ENCODE measurements at places on chromosomes 3 and 15.

DNA sequence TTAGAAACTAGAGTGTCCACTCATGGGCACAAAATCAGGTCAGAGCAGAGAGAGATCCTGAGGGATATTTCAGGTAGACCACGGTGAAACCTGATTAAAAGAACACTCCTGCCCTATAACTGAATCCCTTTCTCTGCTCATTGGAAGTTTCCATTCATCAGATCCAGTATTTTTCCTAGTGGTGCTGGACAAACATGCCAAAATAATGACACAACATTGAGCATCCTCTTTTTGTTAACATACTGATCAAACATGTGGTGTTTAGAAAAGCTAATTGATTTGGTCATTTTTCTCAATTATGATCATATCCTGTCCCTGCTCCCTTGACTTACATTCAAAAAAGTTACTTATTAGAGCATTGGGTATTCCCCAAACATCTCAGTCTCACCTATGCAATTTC, 27.2 kb downstream of the PTX3 start:
- no peak for DNase-seq

- DNase-seq: no peak
Observed at GRCh38 chr3:63050548-63051177, 175.4 kb upstream of the CADPS start.

DNA sequence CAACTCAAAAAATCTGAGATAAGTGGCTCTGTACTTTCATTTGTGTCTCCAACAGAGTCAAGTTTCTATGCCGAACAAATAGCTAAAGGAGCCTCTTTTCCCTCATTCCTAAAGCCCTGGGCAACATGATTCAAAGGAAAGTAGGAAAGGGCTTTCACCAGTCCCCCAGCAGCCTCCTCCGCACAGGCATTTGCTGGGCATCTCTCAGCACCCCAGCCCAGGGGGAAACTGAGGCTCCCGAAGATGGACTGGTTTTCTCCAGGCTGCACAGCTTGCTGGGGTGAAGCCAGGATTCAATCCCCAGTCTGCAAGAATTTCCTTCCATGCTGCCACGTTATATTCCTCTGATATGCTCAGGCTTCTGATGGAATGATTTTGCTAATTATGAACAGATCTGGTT, 163.8 kb downstream of the OCA2 start:
- no peak for DNase-seq

GRCh38 chr15:60718661-60719069, 239.7 kb upstream of the ICE2 start:
- DNase-seq: no peak

DNA sequence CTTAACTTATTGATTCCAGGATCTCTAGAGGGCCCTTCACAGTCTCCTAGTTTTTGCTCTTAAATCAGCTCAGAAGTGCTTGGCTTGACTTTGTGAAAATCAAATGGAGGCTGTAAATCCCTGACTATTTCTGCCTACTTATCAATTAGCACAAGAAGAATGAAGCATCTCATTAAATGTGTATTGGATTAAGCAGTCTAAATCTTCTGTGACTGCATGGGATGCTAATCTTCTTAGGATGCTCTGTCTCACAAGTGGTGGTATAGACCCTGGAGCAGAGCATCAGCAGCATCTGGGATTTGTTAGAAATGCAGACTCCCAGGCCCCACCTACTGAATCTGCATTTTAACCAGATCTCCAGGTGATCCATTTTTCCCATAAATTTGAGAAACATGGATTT, 488.7 kb downstream of the AGBL1 start:
- no peak for DNase-seq

- no peak for DNase-seq
Observed at GRCh38 chr3:149968216-149968615, 2.5 kb downstream of the PFN2 start.

DNA sequence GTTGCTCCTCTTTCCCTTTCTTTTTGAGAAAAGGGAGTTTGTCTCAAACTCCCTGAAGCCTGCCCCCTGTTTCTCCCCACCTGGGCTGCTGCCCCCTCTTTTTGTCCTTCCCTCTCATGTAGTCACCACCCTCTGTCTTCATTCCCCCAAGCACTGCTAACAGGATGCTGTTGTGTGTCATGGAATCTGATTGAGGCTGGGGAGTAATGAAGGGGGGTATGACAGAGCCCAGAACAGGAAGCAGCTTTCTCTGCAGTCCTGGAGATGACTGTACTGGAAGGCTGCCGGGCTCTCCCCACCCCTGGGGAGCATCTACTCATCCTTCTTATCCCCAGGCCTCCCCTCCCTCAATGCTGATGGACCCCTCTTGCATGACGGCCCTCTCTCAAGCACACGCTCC, 181.6 kb downstream of the ABHD5 start:
- no peak for DNase-seq

GRCh38 chr3:30583973-30584372, 22.4 kb upstream of the TGFBR2 start:
- DNase-seq: no peak

DNA sequence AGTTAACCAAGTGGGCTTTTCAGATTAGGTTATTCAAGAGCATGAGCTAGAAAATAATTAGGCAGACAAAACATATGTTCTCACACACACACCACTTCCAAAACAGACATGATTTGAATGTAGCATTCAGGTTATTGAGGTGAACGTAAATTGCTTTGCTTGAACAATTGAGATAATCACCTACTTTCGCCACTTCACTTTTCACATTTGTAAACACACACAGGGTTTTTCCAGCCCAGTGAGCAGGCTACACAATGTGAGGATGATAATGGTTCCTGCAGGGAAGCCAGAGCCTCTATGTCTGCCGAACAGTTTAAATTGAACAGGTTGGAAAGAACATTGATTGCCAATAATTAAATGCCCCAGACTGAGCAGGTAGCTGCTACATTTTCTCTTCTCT, 560.8 kb downstream of the OCA2 start:
- DNase-seq: no peak

- DNase-seq: no peak
Observed at GRCh38 chr15:99408236-99409096, 157.2 kb downstream of the LRRC28 start.

- DNase-seq: no peak
Observed at GRCh38 chr3:160538895-160539294, 26.5 kb downstream of the KPNA4 start.

- no peak for DNase-seq
Observed at GRCh38 chr15:26106556-26106955, 243.4 kb upstream of the ATP10A start.

DNA sequence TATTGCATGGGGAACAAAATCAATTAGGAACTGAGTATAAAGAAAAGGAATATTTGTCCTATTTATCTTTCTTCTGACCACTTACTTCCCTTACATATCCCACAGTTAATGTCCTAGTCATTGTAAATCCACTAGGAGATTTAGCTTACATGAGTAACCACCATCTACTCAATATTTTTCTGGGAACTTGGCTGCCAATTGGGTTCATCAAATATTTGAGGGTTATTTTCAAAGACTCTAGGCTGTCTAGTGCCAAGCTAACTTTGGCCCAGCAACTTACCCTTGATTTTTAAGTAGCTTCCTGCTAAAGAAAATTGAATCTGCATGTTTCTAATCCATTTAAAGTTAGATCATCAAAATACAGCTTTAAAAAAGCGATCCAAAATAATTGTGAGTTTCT, 362.5 kb upstream of the EPHA3 start:
- no peak for DNase-seq

DNA sequence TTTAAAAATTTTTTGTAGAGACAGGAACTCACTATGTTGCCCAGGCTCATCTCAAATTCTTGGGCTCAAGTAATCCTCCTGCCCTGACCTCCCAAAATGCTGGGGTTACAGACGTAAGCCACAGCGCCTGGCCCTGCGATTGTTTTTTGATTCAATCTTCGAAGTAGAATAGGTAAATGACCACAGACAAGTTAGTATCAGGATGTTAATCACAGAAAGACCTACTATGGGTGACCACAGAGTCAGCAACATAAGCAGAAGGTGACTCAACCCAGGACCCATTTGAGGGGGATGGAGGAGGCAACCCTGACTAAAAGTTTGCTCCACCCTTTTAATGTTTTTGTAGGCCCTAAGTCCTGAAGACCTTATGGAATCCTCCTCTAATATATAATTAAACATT, 10.0 kb upstream of the USP3 start:
- DNase-seq: no peak

Data from OCI-M1 (cell line).